NCI-H2029 (cell line): ENCODE measurements at places on chromosomes 7 and 10.

DNA sequence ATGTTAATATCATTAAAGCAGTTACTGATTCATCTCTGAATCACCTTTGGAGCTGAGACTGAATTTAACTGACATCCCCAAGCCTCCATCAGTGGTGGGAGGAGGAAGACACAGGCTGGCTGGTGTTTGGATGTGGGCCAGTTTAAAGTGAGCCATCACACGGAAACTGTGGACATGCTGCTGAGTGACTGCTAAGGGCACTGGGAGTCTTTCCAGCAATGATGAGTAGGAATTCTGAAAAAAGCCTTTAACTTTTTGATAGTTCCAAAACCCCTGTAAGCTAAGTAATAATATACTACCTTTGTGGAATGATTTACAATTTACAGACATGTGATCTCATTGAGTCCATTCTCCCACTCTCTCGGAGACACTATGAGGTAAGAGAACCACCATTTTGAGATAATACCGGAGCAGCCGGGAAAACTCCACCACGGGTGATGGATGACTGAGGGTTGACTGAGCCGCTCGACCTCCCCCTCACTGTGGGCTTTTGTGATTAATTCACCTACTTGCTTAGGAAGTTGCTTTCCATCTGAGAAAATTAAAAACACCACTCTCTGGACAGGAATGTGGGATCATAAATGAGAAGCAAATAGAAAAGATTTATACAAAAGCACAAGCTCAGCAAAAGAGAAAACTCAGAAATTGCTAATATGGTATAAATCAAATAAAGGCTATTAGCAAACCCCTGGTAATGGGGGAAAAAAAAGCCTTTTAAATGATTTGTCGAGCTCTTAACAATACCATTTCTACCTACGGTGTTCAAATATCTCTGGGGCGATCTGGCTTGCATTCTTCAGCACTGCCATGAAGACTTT, 194.8 kb downstream of the FANK1 start:
- no peak for DNase-seq

GRCh38 chr7:96131525-96131924, 190.4 kb downstream of the SLC25A13 start:
- no peak for DNase-seq

- DNase-seq, result no peak
These were observed 44.7 kb downstream of the ABLIM1 start for GRCh38 chr10:114613237-114613979.

DNA sequence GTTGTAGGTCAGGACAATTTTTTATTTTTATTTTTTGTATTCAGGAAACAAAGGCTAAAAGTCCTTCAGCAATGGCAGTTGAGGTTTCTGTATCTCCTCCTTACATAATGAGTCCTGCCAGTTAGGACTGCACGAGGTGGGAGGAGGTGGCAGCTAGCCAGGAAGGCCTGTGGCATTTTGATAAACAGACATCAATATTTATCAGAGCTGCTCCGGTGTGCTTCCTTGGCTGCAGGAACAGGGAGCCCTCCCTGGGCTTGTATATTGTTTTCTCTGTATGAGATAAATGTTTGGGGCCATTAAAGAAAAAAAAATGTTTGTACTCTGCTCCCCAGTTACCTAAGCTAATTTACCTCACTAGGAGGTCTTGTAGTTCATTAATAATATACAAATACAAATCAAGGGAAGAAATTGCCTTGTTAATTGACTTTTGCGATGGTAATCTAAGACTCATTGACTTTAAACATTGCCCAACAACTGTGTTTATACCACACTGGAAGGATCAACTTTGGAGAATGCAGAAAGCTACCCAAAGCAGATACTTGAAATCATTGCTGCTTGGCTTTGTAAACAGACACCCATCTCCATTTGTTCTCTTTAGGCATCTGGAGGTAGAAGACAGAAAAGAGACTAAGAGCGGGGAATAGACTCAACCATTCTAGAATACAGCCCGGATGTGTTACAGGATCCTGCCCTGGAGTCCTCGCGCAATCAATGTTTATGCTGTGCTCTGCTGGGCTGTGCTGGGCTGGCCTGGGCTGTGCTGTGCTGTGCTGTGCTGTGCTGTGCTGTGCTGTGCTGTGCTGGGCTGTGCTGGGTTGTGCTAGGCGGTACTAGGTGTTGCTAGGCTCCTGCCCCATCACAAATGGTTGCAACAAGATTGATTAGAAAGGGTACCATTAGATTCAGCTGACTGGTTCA, 36.5 kb upstream of the PDZD8 start:
- DNase-seq, result peak; percentile 34

GRCh38 chr10:46231087-46231486, 55.7 kb upstream of the ANTXRL start:
- no peak for DNase-seq

GRCh38 chr10:129522041-129522585, 55.1 kb downstream of the MGMT start:
- DNase-seq, result no peak

GRCh38 chr10:32139223-32140073, 83.2 kb upstream of the KIF5B start:
- no peak for DNase-seq

- DNase-seq, result no peak
These were observed 129.9 kb downstream of the CDH23 start for GRCh38 chr10:71526653-71527052.

GRCh38 chr10:71006506-71006905, 118.1 kb upstream of the PCBD1 start:
- no peak for DNase-seq

GRCh38 chr10:17128261-17128660, 1.4 kb downstream of the CUBN start:
- no peak for DNase-seq

DNA sequence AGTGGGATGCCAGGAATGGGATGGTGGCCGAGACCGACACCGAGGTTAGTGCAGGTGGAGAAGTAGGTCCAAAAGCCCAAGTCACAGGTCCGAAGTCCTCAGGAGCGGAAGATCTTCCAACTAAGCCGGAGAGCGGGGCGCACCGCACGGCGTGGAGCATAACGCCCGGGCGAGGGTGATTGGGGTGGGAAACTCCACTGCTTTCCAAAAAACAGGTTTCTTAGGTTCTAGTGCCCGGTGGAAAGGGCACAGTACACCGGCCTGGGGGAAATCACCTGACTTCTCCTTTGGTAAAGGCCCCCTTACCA, 11.4 kb upstream of the SPAG6 start:
- DNase-seq, result no peak

DNA sequence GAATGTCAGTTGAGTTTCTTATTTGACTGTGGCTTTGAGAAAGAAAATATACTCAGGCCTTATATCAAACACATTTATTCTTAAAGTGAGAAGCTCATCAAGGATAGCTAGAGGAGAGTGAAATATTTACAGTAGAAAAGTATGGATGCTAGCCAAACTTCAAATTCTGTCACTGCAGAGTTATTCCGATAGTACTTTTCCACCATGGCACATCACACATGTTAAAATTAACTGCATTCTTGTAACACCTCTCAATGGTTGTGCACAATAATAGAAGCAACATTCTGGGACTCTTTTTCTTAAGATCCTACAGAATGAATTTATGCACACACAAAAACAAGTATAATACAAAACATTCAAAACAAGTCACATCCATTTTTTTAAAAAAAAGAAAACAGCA, 4.5 kb downstream of the PPP1R3C start:
- no peak for DNase-seq

DNA sequence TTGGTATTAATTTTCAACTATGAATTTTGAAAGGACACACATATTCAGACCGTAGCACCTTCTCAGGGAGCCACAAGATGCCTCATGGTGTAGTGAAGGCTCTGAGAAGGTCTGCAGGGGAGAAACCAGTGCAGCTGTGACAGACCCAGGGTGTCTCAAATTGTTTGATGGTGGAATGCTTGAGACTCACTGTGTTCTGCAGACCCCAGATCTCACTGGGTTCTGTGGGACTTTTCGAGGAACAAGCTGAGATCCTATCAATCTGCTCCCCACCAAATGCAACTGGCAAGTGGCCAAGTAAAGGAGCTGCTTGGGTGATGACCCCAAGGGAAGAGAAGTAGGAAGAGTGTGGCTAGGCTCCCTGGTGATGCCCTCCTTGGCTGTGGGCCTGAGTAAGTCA, 130.5 kb upstream of the UNC5B start:
- DNase-seq, result no peak

DNA sequence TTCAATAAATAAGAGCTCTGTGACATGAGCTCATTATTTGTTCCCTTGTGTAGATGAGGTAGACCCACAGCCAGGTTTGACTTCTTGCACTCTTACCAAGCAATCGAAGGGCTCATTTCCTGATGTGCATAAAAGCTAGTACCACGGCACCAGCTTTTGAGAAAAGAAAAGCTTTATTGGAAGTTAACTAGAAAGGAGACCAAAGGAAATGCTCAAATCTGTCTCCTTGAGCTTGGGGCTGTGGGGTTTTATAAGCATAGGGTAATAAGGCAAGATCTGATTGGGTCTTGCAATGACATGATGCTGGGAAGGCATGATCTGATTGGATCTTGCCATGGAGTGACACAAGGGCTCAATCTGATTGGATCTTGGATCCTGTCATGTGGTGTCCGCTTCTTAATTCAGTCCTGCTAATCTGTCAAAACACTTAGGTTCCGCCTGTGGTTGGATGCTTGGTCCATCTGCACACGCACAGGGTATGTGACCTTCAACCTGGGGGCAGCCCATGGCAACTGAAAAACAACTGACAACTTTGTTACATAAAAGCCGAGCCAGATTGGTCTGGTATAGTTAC, 47.8 kb upstream of the FRMD4A start:
- no peak for DNase-seq

GRCh38 chr7:139731802-139732470, 45.9 kb downstream of the HIPK2 start:
- peak; percentile 50 for DNase-seq

DNA sequence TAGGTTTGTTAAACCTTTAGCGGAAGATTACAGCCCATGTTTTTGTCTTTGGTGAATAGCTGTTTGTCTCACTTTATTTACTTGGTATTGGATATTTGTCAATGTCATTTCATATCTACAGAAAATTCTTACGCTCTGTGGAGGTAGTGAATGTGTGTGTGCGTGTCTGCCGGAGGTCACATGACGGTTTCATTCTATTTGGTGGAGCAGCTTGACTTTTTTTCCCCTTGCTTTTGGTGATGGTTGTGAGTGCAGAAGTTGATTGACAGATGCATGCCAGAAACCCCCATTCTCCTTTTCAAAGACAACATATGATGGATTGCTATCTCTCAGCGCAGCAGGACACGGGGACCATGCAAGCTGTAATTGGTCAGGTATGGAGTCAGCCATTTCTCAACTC, at the start of gene POU6F2:
POU6F2 (plus strand) TSS at position 225 of the 400 bp plus-strand sequence; CDS start at position 270, 45 bp downstream.
- no peak for DNase-seq

DNA sequence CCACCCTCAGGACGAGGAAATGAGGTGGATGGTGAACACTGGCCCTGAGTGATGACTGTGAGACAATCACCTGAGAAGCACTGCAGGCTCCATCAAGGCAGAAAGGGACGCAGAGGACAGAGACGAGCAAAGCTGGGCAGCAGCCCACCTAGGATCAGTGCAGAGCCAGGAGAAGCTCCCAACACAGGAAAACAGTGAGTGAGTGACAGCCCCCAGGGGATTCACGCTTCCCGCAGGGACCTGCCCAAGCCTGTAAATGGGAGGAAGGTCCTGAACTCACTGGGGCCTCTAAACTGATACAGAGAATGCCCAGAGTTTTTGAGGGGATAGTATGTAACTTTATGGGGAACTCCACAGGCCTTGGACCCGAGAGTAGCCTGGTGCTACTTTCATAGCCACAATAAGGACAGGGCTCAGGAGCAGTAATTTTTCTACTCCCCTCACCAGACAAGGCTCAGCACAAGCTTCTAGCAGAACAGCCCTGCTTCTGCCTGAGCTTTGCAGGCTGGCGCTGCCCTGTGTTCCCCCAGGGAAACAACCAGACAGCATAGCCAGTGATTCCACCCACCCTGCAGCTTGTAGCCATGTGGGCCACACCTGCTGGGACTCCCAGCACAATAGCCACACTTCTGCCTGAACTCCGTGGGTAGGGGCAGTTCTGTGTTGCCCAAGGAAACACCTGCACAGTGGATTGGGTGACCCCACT, 708.4 kb downstream of the POM121L12 start:
- no peak for DNase-seq

DNA sequence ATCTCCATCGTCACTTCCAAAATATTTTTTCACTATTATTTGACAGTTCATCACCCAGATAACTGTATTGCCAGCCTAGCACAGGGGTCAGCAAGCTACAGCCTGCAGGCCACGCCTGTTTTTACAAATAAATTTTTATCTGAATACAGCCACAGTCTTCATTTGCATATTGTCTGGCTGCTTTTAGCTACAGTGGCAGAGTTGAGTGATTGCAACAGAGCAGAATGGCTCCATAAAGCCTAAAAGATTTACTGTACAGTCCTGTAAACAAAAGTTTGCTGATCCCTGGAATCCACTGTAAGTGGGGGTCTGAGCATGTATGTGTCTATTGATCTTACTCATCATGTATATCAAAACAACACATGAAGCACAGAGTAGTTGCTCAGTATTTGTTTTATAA, 45.9 kb upstream of the GNAI1 start:
- DNase-seq, result no peak

- DNase-seq, result no peak
These were observed 17.1 kb upstream of the HK1 start for GRCh38 chr10:69261184-69261583.

DNA sequence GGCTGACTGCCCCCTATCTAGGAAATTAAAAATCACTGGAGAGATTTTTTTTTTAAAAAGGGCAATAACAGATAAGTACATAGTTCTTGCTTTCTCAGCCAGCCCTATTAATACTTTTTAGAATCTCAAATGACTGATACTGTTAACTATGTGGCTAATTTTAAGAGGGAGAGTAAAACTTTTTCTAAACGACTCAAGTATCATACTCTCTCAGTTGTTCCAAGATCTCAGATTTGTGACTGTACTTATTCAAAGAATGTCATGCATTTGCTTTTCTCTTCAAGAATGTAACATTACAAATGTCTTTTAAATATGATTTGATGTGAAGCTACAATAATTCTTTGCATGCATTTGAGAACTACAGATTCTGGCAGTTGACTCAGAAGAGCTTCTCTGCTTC, 55.4 kb upstream of the RAB11FIP2 start:
- no peak for DNase-seq
